ENCODE measurements at places on chromosomes 6 and 20. TPM values are rescaled to one million over a fixed set of nuclear protein-coding genes. Genes with fewer than 3 reads are reported as not detected.
A peak's percentile ranks its signal among the peaks of the same experiment; 100 is the strongest.

- no peak for DNase-seq
Measured at GRCh38 chr20:59583428-59584277, 20.7 kb upstream of the PHACTR3 start.

GRCh38 chr20:36614781-36615557 lies 9.4 kb downstream of the RAB5IF start:
- no peak for DNase-seq

GRCh38 chr20:5369629-5370028 lies 52.9 kb upstream of the PROKR2 start:
- no peak for DNase-seq

GRCh38 chr6:136184738-136185137 lies 65.4 kb downstream of the MTFR2 start:
- DNase-seq, result no peak

DNA sequence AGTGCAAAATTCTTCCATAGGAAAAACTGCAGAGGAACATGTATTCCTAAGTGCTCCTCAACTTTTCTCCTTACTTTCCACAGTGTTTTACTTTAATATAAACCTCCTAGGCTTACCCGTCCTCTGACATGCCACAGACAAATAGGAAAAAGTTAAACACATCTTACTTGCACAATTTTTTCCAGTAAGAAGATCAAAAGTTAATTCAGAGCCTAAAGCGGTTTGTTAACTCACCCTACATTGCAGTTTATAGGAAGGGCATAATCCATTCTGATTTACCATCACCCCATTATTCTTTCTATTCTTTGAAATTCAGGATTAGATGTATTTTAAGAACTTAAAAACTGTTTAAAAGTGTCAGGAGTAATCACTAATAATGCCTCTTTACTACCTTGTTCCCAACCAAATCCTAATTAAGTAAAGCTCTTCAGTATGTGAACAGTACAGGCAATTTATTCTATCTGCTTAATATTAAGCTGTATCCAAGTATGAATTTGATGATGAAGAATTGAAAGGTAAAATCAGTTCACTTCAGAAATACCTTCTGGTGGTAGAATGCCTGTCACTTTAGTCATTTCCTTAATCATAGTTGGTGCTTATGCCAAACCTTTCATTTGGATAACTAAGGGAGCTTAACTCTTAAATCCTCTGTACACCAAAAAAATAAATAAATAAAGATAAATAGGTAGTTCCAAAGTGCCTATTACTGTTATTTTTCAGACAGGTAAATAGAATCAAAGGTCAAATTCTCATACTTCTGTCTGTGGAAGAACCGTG lies 292.0 kb downstream of the ALDH8A1 start:
- no peak for DNase-seq

- DNase-seq, result no peak
Measured at GRCh38 chr20:20549704-20550103, 162.7 kb downstream of the RALGAPA2 start.

GRCh38 chr20:37777988-37778659 lies 84.3 kb downstream of the CTNNBL1 start:
- DNase-seq, result no peak

- no peak for DNase-seq
Measured at GRCh38 chr6:15481390-15482291, 181.2 kb downstream of the DTNBP1 start.

DNA sequence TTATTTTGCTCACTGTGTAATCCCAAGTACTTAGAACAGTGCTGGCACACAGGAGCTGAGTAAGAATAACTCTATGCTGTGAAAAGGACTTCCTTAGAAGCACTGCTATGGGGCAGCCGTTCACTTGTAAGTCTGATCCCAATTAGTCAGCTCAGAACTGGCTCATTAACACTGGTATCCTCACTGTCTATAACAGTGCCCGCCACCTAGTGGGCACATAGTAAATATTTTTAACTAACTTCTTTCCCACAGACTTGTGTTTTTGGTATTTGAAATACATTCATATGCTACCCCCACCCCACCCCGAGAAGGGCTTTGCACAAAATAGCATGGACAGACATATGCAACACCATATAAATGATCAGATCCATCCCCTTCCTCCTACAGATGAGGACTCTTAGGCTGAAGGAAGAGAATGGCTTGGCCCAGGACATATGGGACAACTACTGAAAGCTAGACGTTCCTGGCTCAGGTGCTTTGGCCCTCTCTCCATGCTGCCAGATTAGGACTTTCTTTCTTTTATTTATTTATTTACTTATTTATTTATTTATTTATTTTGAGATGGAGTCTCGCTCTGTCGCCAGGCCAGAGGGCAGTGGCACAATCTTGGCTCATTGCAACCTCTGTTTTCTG lies 47.1 kb downstream of the DST start:
- peak; percentile 20 for DNase-seq

GRCh38 chr6:162125659-162126058 lies 601.9 kb downstream of the PRKN start:
- DNase-seq, result no peak

GRCh38 chr6:37625591-37626374 lies 71.9 kb downstream of the MDGA1 start:
- no peak for DNase-seq

DNA sequence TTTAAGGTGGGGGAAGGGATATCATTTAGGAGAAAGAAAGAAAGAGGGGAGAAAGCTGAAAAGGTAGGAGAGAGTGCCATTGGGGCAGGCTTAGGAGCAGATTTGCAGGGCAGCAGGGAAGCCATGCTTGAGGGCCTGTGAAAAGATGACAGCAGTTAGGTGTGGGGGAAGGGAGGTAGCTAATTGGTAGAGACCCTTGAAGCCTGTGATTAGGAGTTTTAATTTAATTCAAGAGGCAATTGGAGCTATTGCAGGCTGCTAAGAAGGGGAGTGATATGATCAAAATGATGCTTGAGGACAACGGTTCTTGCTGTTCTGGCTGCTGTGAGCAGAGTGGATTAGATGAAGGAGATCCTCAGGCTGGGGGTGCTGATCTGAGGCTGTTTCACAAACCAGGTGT lies 24.5 kb upstream of the SEC63 start:
- DNase-seq, result no peak

DNA sequence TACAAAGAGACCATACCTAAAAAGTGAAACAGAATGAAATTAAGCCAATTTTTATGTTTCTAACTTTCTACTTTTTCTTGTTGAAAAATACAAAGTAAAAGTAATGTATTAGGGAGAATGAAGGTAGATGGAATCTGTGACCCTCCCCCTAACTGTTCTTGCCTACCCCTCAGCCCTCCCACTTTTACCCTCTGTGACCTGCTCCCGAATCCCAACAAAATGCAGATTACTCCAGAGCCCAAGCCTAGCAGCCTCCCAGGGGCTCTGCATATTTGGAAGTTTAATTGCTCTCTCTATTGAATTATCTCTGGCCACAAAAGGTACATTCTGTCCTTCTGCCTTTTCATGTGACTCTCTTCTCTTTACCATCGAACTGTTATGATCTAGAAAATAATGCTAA lies 201.5 kb downstream of the PKHD1 start:
- DNase-seq, result no peak

DNA sequence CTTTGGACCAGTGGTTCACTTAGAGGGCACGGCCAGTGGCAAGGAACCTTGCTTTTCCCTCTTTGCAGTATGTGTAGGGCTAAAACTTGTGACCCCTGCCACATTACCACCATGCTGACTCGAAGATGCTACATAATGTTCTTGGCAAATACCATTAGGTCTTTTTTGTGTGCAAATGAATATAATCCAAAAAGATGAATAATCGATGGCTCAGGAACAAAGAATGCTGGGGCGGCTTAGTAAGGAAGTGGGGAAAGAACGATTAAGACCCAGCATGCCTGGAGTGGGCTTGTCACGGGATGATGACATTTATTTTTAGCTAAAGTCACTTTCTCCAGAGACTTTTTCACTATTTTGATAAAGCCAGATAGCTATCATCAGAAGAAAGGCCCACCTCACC lies 23.1 kb downstream of the CMTR1 start:
- DNase-seq, result no peak

DNA sequence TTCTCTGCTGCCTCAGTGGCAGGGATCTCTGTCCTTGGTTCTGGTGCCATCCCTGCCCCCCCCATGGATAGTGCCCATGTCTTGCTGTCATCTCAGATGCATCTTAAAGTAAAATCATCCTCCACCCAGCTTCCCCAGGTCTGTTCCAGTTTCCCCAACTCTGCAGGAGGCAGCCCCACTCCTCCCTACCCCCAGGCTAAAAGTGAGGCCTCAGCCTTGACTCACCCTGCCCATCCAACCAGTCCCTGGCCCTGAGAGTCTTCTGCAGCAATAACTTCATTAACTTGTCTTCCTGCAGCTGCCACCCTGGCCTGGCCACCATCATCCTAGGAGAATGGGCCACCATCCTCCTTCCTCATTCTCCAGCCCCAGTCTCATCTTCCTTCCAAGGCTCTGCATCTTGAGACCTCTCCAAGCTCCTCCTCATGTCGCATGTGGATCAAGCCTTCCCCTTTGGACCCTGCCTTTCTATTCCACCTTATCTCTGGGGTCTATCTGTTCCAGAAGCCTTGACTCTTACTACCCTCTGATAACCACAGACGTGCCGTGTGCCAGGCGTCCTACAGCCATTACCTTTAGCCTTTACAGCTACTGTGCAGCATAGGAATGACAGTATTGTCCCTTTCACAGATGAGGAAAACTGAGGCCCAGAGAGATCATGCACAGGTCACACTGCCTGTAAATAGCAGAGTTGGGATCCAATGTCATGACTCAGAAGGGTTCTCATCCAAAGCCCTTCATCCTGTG lies 2.0 kb upstream of the PNPLA1 start:
- DNase-seq, result no peak

The CHRNA4 gene
- 11.4 TPM for polyA plus RNA-seq

The TMEM244 gene
- not detected for polyA plus RNA-seq

The CNR1 gene
- polyA plus RNA-seq, result 0.95 TPM

The SCUBE3 gene
- polyA plus RNA-seq, result 49.2 TPM

The HEY2 gene
- 7.3 TPM for polyA plus RNA-seq

The GGT7 gene
- 18.4 TPM for polyA plus RNA-seq

The HSPA12B gene
- polyA plus RNA-seq, result 11.0 TPM

Measured in renal cortex interstitium (tissue), 15 donors.